Dermis lymphatic vessel endothelial cell (primary cell): ENCODE measurements at places on chromosomes 7 and 10. TPM values are rescaled to one million over a fixed set of nuclear protein-coding genes. Genes with fewer than 3 reads are reported as not detected.

Gene FLNC
- 98.2 and 119 TPM in 2 replicates for total RNA-seq

Gene ZCWPW1
- 1.1 and 1.2 TPM in 2 replicates for total RNA-seq

Gene CUBN
- 13.5 and 19.9 TPM in 2 replicates for total RNA-seq

Gene CPXM2
- total RNA-seq: under 0.01 TPM in 1 of 2 replicates, not detected in the other

Gene FAM221A
- 5.9 and 9.4 TPM in 2 replicates for total RNA-seq

Gene AS3MT
- total RNA-seq: 0.43 and 0.54 TPM in 2 replicates

Gene FZD1
- 2.1 and 3.3 TPM in 2 replicates for total RNA-seq

Gene SH2D4B
- under 0.01 TPM in 2 replicates for total RNA-seq

Gene NRG3
- total RNA-seq: 10.6 and 15.2 TPM in 2 replicates
